ENCODE measurements at places on chromosomes 12 and 14.
A peak's percentile ranks its signal among the peaks of the same experiment; 100 is the strongest.

- no peak for DNase-seq
Observed at GRCh38 chr12:31205054-31205453, 120.9 kb downstream of the SINHCAF start.

GRCh38 chr12:11746940-11747716 lies 97.7 kb downstream of the ETV6 start:
- no peak for DNase-seq

DNA sequence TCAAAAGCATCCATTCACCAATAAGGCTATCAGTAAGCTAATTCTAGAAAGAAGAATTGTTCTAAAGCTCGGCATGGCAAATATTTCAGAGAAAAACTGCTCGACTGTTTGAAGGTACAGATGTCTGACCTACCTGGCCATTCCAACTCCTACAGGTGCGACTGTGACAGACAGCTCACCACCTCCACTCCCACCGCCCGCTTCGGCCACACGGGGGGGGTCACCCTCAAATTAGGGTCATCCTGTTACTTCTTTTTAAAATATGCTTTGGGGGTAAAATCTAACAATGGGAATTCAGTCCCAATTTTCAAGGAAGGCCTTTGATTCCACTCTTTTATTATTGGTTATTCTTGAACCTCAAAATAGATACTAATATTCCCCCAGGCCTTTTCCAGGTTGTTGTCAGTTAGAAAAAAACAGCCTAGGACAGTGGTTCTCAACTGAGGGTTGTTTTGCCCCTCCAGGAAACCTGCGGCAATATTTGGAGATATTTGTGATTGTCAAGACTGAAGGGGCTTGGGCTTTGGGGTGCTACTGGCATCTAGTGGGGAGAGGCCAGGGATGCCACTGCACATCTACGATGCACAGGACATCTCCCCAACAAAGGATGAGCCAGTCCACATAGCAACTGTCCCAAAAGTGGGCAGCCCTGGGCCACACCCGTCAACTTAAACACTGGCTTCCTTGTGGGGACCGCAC lies 81.2 kb downstream of the BCL11B start:
- DNase-seq: peak; percentile 55

DNA sequence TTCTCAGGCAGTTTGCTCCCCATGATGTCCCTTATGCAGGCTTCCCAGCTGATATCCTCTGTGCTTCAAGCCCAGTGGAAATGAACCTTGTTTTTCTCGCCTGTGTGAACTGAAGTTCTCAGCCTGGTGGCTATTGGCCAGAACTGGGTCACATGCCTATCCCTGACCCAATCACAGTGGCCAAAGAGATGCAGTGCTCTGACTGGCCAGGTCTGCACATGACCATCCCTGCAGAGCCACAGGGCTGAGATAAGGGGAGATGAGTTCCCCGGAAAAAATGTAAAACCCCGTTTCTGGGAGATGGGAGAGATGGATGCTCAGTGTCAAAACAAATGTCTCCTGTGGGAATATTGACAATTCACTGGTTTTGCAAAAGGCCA lies 34.7 kb upstream of the FZD10 start:
- no peak for DNase-seq

DNA sequence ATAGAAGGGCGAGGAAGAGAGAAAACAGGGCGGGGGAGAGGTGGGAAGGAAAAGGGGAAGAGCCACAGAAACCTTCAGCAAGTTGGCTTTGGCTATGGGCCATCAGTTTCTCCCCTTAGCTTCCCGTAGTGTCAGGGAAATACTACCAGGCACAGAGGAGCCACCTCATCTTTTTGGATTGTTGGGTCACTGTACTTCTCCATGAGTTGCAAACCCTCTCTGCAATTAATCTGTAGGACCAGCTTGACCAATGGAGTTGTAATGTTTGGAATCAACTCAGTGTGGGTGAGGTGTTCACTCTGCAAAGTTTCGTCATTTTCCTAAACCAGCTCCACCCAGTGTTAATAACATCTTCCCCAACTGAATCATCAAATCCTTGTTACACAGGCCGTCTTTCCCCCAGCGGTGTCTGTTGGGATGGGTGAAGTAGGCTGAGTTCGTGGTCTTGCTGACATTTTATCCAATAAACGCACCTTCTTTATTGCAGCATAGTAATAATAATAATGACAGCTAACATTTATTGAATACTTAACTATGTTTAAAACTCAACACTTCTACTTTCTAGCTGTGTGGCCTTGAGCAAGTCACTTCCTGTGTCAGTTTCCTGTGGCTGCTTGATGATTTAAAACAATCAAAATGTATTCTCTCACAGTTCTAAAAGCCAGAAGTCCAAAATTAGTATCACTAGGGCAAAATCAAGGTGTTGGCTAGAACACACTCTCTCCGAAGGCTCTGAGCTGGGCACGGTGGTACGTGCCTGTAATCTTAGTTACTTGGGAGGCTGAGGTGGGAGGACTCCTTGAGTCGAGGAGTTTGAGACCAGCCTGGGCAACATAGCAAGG lies 8.1 kb upstream of the GLTP start:
- no peak for DNase-seq

GRCh38 chr14:68476212-68477109 lies 316.4 kb downstream of the ZFP36L1 start:
- DNase-seq: no peak

GRCh38 chr12:116039081-116039480 lies 238.4 kb downstream of the MED13L start:
- no peak for DNase-seq

DNA sequence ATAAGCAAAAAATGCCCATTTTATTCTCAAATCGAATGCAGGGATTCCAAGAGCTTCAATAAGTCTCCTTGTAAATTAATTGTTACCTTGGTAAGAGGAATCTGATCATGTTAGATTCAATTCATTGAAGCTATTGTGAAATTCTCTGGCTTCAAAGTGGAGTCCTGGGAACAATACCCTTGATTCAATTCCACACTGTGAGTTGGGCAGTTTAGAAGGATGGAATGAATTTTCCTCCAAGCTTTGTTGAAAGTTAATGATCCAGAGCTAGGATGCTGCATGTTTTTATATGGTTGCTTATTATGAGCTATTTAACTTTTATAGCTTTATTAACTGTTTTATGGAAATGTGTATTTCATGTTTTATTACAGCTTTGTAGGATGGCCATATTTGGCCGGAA lies 89.9 kb upstream of the IGF1 start:
- DNase-seq: no peak

DNA sequence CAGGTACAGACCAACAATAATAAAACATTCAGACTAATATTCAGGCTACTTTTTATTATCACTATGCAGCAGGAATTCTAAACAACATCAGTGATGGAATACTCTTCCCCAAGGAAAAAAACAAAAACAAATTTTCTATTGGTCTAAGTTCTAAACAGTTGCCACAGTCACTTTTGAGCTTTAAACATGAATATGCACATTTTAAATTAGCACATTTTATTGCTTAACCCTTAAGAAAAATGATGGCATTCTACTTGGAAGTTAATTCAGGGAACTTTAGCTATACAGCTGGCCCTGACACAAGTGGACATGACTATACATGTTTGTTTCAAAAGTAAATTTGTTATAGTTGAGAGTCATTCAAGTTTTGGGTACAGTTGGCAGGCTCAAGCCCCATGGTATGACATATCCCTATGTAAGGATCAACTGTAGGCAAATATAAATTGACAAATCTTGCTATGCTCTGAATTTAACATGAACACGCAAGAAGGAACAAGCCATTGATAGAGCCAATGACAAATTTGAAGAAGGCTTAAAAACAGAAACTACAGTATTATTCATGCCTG lies 224.3 kb upstream of the AMIGO2 start:
- DNase-seq: no peak

DNA sequence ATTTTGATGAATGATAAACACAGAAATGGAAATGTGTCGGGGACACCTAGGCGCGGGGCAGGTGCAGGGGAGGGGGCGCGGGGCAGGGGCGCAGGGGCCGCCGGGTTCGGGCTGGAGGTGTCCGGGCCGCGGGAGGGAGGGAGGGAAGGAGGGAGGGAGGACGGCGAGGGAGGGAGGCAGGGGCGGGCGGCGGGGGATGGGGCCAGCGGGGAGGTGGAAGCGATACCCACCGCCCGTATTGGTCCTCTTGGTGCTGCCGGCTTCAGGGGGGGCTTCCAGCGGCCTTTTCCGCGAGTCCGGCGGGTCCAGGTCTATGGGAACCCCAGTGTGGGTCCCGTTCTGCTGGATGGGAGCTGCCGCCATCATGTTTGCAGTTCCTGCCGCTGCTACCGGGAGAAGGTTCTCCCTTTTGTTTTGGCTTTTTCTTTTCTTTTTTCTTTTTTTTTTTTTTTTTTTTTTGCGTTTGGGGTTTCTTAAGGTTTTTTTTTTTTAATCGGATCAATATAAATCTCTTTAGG lies 703 bp downstream of the NOVA1 start:
- no peak for DNase-seq

GRCh38 chr12:128729628-128730121 lies 94.1 kb downstream of the SLC15A4 start:
- no peak for DNase-seq

DNA sequence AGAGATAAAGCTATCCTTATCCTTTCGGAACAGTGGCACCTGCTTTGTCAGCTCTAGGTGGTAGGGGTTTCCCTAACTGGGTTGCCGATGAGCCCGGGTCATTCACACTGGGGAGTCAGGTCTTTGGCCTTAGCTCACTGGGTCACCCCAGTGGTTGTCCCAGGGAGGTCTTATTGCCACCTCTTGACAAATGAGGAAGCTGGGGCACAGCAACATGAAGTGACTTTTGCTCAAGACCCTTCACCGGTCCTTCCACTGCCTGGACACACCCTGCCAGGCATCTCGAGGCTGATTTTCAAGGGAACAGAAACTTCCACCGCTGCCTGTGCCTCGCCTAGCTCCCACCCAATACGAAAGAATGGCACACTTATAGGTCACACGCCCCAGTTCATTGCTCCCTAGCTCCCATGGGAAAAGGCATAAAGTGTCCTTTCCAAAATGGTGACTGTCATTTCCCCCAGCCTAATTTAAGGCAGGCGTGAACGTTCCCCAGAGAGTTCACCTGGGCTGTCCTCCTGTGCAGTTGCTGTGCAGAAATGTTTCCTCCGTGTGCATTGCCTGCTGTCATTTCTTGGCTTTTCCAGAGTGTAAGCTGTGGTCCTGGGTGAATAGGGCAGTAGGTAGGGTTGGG lies 156.1 kb upstream of the CCND2 start:
- DNase-seq: no peak

DNA sequence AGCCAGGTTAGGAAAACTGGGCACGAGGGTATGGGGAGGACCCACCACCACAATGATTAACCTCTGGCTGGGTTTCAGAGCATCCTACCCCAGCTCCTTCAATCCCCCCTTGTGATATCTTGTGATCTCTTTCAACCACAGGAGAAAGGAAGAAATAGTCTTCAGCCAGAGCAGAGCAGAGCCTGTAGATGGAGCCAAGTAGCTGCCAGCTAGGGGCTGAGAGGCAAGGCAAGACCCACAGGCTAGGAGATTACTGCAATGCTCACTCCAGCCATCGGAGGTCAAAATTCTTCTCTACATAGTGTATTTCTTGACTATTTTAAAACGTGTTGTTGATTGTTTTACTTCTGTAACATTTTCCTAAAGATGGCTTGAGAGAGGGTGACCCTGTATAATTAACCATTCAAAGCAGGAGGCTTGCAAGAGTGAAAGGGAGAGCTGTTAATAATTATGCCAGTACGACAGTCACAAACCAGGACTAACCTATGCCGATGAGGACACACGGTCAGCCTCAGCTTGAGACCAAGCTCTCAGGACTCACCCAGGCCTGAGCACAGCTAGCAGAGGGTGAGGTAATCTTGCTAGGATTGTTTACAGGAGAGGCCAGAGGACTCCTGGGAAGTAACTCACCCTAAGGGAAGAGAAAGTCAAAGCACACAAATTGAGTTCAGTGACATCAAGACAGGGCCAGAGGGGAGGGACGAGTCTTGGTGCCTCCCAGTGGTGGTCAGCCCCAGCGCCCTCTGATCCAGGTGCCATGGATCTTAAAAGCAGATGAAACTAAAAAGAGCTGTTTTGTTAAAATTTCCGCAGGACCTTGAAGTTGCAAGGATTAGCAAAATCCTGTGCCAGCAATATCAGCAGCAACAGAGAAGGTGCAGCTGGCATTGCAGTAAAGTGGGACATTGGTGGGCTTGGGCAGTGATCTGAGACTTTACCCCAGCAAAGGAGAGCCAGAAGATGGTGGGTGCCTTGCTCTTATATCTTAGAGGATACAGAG lies 29.8 kb upstream of the CDKN3 start:
- DNase-seq: peak; percentile 25

GRCh38 chr14:20492486-20492885 lies 12.9 kb upstream of the RNASE10 start:
- no peak for DNase-seq

- DNase-seq: no peak
Observed at GRCh38 chr12:124884587-124885438, 21.1 kb upstream of the SCARB1 start.

DNA sequence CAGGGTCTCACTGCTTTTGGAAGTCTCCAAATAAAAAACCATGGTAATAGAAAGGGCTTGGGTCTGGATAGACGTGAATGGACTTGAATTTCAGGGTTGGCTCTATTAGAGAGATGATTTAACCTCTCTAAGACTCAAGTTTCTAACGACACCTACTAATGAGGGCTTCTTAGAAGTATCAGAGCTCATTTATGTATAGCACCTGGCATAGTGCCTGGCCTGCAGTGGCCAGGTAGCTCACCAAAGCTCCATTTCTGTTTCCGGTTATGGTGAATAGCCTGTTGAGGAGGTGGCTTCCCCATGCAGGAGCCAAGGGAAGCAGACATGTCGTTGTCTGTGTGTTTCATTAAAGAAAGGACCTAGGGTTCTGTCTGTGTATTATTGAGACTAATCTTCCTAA lies 108.6 kb downstream of the ETV6 start:
- no peak for DNase-seq

- DNase-seq: no peak
Observed at GRCh38 chr12:19021646-19022045, 107.9 kb upstream of the PLEKHA5 start.

- DNase-seq: no peak
Observed at GRCh38 chr12:101040936-101041335, 169.1 kb downstream of the SLC5A8 start.

DNA sequence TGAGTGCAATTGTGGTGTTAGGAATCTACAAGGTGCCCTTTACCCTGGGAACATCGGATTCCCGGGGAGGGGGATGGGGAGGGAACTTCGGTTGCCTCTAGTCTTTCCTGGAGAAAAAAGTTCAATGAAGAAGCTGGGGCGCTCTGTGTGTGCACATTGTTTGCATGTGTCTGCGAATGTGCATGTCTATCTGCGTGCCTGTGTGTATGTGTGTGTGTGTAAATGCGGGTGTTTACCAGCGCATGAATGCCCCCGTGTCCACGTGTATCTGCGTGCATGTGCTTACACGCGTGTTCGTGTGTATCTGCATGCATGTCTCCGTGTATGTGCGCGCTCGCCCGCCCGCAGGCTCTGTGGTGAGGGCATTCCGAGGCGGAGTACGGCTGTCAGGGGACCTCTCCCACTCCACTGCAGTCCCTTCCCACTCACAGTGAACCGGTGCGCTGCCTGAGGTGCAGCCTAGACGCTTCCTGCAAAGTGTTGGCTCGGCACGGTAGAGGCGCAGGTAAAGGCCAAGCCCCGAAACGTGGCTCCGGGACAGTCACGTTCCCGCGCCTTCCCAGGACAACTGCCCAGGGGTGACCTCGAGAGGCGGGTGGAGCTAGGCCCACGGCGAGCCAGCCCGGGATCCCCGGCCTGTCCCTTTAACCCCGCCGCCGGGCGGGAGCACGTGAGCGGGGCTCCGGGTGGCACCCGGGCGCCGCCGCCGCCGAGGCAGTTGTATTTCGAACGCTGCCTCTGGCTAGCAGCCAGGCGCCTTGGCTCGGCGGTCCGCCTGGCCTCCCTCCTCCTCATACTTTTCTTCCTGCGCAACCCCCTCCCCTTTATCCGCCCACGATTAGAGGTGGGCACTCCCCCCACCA lies 539 bp upstream of the HMGA2 start:
- peak; percentile 11 for DNase-seq

Data from activated naive CD4-positive, alpha-beta T cell treated with anti-CD3 and anti-CD28 coated beads, Interleukin-2, amount 50 U/mL, for 16 hours (primary cell).